ENCODE measurements at places on chromosomes 13 and 19.

- no peak for DNase-seq
Observed at GRCh38 chr13:42649831-42650230, 75.9 kb downstream of the TNFSF11 start.

- no peak for DNase-seq
Observed at GRCh38 chr13:68050761-68051160, 820.6 kb upstream of the PCDH9 start.

DNA sequence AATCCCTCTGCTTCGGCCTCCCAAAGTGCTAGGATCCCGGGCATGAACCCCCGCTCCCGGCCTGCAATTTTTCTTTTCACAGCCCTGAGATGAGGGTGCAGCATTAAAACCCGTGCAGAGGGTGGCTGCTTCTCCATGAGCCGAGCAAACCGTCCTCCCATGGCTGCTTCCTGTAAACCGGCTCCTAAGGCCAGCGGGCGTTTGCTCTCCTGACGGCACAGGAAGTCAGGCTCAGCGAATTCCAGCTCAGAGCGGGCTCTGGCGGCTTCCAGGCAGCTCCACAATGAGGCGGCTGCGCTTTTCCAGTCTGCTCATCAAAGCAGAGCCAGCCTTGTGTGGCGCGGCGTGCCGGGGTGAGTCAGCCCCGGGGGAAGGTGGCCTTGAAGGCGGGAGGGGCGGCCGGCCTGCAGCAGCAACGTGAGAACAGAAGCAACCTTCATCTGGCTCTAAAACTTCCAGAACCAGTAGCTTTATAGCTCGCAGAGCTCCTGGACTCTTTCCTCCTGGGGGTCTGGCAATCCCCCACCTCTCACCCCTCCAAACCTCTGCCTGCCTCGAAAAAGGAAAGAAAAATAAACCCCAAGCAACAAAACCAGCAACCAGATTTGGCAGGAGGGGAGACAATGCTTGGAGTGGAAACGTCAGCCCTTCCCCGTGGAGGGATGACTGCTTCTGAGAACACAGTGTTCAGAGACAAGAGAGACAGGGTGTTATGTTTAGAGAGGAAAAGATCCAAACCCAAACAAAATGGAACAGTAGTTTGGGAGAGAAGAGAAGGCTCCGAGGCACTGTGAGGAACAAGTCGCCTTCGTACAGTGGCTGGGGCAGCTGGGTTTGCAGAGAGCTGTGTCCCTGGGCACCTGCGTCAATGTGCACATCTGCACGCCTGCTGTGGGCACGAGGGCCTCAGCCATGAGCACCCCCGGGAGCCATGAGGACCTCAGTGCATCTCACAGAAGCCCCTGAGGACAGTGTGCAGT, 67.8 kb downstream of the GADD45B start:
- no peak for DNase-seq

- DNase-seq = no peak
Observed at GRCh38 chr13:63455938-63456337, 2040.3 kb upstream of the PCDH20 start.

DNA sequence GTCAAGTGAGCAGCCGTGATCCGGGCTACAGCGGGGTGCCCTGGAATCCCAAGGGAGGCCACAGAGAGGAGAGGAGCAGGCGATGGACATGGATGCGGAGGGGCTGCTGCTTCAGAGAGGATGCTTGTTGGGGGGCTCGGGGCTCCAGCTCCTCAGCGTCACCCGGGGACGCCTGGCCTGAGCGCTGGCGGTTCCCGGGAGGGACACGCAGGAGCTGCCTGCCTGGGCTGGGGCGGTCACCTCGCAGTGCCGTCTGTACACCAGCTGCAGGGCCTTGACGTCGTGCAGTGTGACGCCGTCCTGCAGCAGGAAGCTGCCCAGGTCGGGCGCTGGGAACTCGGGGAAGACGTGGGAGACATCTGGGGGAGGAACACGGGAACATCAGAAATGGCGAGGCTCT, 29.9 kb upstream of the RANBP3 start:
- no peak for DNase-seq

- DNase-seq = no peak
Observed at GRCh38 chr19:44042147-44042546, 9.7 kb upstream of the ZNF223 start.

DNA sequence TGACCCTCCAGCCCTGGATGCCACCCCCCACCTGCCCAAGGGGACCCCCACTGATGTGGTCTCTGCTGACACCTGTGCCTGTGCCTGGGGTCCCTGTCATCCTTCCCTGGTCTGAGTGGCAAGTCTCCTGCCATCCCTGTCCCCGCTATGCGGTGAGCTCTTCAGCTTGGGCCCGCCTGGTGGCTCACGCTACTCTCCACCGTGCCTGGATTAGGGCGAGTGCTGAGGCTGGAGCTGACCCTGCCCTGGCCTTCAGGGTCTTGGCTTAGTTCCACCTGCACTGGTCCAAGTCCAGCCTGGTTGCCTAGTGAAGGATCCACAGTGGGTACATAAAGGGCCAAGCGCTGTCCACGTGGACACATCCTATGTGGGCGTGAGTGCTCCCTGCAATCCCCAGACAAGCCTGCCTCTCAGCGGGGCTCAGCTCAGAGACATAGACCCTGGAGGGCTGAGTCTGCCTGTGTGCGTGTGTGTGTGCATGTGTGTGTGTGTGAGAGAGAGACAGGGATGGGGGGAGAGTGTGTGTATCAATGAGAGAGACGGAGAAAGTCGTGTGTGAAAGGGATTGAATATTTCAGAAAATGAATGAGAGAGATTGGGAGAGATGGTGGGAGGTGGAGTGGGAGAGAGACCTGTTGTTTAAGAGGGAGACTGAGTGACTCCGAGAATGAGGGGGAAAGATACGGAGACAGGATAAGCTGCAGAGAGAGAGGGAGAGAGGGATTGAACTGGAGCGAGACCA, 22.1 kb downstream of the WTIP start:
- DNase-seq = no peak

GRCh38 chr13:73204952-73205351, 146.1 kb downstream of the KLF5 start:
- no peak for DNase-seq

DNA sequence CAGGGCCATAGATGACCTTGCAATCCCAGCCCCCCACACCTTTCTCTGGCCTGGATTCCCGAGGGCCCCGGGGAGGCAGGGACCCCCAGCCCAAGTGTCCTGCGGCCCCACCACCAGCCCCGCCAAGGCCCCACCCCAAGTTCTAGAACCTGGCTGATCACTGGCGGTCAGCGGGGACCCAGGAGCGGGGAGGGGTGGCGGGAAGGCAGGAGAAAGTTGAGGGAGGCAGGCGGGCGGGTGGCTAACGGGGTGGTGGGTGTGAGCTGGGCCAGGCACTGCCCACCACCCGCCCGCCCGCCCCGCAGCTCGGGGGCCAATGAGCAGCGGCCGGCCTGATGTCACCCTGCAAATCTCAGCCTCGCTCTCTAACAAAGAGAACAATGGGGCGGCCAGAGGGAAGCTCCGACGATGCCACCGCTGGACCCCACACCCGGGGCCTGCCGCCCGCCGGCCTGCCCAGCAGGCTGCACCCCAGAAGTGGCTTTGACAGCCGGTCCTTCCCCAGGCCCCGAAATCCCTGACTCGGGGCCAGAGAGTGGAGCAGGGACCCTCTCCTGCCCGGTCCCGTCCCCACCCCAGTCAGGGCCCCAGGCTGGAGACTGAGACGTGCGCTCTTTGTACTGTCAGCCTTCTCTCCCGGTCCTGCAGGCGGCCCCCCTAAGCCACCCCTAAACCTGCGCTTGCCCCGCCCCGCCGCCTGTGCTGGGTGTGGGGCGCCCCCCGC, 1.6 kb downstream of the MEX3D start:
- no peak for DNase-seq

DNA sequence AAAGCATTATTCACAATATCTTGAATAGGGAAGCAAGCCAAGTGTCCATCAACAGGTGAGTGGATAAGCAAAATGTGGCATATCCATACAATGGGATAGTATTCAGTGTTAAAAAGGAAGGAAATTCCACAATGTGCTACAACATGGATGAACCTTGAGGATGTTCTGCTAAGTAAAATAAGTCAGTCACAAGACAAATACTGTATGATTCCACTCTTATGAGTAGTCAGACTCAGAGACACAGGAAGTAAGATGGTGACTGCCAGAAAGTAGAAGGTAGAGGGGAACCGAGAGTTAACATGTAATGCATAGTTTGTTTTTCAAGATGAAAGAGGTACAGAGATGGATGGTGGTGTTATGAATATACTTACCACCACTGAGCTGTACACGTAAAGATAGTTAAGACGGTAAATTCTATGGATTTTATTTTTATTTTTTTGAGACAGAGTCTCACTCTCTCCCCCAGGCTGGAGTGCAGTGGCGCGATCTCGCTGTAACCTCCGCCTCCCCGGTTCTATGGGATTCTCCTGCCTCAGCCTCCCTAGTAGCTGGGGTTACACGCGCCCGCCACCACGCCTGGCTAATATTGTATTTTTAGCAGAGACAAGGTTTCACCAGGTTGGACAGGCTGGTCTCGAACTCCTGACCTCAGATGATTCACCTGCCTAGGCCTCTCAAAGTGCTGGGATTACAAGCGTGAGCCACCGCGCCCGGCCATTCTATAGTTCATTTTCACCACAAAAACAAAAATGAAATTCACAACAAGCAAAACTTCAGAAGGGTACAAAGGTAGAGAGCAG, 1.0 kb upstream of the CHAMP1 start:
- DNase-seq = no peak

GRCh38 chr13:85887406-85887805, 88.2 kb upstream of the SLITRK6 start:
- no peak for DNase-seq

GRCh38 chr13:48976576-48977285, 1.0 kb downstream of the FNDC3A start:
- peak; percentile 63 for DNase-seq

DNA sequence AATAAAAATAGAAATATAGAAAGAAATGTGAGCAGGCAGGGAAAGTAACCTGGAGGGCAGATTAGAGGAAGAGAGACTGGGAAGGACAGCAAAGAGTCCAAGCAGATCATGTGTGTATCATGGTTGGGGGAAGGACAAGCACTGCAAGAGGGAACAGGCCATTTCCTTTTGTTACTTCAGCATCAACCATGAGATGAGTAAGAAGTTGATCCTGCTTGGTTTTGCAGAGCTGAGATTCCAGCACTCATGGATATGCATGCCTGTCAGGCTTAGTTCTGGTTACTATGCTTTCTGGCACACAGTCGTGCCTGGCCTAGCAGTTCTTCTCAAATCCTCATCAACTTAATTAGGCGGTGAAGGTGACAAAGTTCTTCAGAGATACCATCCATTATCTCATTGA, 18.1 kb downstream of the NALCN start:
- DNase-seq = no peak

- peak; percentile 92 for DNase-seq
Observed at GRCh38 chr19:996051-996838, 4.0 kb upstream of the GRIN3B start.

- DNase-seq = no peak
Observed at GRCh38 chr19:15837221-15837731, 21.8 kb upstream of the OR10H1 start.

DNA sequence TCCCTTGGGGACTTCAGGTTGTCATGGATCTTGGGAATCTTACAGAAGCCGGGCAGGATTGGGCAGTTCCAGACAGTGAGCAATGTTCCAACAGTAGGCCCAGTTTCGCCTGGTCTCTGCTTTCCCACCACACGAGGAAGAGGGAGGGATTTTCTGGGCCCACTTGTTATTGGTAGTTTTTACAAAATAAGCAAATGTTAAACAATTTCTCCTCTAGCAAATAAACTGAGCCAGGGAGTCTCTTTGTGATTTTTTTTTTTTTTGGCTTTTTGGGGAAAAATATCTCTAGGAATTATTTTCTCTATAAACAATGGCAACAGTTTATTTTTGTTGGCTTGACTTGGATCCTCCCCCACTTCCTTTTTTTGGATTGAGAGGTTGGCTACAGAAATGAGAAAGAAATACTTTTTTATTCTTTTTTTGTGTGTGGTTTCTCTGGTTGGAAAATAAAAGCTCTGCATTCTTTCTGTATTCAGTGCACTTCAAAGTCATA, 89.3 kb downstream of the TM9SF2 start:
- DNase-seq = no peak

GRCh38 chr19:50718255-50719118, 1.1 kb downstream of the SHANK1 start:
- no peak for DNase-seq

- no peak for DNase-seq
Observed at GRCh38 chr13:21673789-21674489, 3.1 kb downstream of the FGF9 start.

DNA sequence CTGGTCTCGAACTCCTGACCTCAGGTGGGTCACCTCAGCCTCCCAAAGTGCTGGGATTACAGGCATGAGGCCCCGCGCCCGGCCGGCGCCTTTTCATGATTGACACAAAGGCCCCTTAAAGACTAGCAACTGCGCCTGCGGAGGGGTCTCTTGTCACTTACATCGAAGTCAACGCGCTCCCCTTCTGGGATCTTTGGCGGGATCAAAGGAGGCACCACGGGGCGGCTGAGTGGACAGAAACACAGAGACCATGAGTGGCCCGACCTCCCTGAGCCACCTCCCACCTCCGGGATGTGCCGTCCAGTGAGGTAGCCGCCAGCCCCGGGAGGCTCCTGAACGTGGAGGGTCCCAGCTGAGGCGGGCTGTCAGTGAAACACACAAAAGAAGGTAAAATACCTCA, 7.3 kb downstream of the TNNT1 start:
- DNase-seq = no peak

GRCh38 chr19:56919308-56919995, 78.9 kb upstream of the PEG3 start:
- no peak for DNase-seq

- no peak for DNase-seq
Observed at GRCh38 chr19:51120160-51120559, 4.5 kb upstream of the SIGLEC9 start.

DNA sequence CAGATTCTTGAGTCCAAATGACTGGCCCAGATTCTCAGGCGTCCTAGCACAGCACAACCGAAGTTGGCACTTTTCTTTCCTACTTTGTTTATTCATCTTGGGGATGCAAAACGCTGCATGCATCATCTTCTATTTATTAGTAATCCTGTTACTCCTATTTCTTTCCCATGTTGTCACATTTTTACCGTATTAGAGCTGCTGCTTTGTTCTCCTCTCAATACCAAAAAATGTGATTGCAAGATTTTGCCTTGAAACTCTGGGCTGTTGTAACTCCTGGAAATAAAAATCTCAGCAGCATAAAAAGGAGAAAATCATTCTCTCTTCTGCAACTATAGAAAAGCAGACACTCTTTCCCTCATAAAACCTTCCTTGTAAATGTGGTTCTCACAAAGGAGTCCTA, 12.9 kb upstream of the IGSF23 start:
- no peak for DNase-seq

- DNase-seq = no peak
Observed at GRCh38 chr19:47323409-47323808, 8.6 kb upstream of the C5AR2 start.

GRCh38 chr19:19948800-19949199, 48.1 kb downstream of the ZNF93 start:
- no peak for DNase-seq

DNA sequence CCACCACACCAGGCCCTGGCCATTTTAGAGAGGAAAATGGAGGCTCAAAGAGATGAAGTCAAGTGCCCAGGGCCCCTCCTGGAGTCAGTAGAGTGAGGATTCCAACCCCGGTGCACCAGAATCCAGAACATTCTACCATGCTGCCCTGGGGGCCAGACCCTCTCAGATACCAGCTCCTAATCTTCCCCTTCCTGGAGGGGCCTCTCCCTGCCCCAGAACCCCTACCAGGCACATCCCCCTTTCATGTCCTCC, 11.1 kb downstream of the CAPN12 start:
- DNase-seq = no peak
